ENCODE measurements at places on chromosomes 3 and 15. TPM values are rescaled to one million over a fixed set of nuclear protein-coding genes. Genes with fewer than 3 reads are reported as not detected.

CHDH gene
- 0.85 TPM for polyA plus RNA-seq

DNA sequence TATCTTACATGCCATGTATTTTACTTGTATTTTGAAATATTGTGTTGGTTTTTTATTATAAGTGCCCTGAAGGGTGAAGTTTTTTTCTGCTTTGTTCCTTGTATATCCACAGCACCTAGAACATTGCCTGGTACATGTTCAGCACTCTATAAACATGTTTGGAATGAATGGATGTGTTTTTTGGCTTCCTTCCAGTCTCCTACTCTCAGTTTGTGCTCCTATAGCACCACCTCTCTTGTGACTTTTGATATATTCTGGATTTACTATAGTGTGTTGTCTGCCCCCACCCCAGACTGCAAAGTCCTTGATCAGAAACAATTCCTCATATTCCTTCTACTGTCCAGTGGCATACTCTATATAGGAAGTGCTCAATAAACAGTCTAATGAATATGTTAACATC lies 60.6 kb downstream of the PLCL2 start:
- DNase-seq = no peak

GRCh38 chr15:83012076-83012426 lies 612 bp upstream of the C15orf40 start:
- no peak for DNase-seq

CRABP1 gene
- polyA plus RNA-seq = 2.7 TPM

GRCh38 chr3:52891164-52891563 lies 6.2 kb downstream of the STIMATE start:
- DNase-seq = no peak

DNA sequence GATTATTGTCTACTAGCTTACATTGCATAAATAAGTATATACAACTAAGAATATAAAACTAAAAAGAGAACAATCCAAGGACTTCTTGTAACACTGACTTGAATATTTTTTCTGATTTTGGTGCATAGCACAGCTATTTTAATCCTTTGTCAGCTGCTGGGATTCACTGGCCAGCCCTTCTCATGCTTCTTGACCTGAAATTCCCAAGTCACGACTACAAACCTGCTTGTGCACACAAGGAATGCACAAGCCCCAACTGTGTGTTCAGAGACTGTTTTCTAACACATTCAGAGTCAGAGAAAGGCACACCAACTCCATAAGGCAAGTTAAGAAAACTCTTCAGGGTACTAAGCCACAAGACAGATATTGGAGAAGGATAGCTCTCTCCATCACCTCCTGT lies 80.9 kb downstream of the TNIK start:
- DNase-seq = no peak

DNA sequence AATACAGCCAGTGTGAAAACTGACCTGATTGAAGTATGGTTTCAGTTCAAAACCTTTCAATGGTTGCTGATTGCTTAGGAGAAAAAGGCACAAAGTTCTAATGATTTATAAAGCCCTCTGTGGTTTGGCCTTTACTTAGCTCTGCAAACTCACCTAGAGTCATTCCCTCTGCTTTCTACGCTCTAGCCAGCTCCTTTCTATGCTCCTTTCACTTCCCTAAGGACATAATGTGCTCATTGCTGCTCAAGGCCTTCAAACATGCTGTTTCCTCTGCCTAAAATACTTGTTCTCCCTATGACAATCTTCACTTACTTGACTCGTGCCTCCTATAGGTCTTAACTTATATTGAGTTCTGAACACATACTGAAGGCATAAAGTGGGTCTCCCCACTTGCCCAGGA lies 19.0 kb downstream of the RPL39L start:
- no peak for DNase-seq

GRCh38 chr15:90001062-90001682 lies at the start of gene ZNF710:
Gene ZNF710 (plus strand): TSS chr15:90001324. CDS start chr15:90067138, 65,814 bp downstream.
- DNase-seq = peak; percentile 74

DNA sequence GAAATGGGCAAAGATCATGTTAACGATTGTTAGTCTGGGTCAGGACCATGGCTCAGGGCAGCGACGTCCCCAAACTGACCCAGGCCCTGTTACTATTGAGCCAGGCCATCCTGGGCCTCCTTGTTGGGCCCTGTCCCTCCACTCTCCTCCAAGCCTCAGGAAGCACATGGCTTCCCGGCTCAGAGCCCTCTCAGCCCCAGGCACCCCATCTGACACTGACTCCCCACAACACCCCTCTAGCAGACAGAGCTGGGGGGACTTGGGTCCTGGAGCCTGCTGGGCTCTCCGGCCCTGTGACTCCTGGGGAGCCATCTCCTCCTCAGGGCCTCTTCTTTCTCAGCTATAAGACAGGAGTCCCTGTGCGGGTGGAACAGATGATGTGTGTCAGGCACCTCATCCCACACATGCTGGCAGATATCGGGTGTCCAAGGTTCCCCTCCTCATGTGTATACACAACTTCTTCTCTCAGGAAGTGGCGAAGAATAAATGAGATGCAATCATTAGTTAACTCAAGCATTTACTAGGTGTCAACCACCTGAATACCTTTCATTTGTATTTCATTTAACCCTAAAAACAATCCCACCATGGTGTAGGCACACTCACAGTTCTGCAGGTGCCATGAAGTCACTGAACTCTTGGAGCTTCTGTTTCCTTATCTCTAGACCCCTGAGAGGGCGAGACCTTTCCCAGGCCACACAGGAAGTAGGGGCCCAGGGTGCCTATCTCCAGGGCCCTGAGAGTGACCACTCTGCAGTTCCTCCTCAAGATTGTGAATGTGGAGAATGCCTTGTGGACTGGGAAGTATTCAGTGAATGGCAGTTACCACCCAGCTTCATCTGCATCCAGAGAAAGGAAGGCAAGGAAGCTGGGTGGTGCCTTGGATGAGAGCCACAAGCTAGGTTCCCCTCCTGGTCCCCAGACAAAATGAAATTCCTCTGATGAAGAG lies 282.5 kb upstream of the TLE3 start:
- DNase-seq = no peak

DNA sequence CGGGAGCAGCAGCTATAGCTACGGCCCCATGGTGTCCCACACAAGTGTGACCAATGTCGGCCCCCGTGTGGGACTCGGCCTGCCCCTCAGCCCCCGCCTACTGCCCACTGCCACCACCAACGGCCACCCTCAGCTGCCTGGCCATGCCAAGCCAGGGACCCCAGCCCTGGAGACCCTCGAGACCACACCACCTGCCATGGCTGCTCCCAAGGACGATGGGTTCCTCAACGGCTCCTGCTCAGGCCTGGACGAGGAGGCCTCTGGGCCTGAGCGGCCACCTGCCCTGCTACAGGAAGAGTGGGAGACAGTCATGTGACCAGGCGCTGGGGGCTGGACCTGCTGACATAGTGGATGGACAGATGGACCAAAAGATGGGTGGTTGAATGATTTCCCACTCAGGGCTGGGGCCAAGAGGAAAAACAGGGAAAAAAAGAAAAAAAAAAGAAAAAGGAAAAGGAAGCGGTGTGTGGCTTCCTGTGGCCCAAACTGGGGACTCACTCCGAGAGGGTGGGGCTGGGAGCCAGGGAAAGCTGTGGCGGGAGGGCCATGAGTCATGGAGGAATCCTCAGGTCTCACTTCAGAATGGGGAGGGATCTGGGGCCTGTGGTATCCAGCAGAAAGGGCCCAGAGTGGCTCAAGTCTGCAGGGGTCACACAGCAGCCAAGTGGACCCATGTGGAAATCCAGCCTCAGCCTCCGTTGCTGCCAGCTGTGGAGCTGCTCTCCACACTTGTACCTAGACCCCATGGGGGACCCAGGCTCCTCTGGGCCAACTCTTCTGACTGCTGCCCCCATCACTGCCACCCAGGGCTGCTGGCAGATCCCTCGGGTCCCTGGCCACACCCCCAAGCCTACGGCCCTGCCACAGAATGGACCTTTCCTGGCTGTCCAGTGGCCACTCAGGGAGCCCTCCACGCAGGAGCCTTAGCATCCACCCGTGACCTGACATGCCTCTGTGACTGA lies 26.1 kb downstream of the PTH1R start:
- no peak for DNase-seq

DNA sequence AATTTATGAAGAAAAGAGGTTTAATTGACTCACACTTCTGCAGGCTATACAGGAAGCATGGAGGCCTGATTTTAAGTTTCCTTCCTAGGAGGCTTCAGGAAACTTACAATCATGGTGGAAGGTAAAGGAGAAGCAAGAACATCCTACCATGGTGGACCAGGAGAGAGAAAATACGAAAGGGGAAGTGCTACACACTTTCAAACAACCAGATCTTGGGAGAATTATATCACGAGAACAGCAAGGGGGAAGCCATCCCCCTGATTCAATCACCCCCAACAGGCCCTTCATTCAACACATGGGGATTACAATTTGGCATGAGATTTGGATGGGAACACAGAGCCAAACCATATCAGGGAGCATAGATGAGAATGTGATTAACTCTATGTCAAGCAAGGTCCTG lies 121.0 kb downstream of the MTHFS start:
- no peak for DNase-seq

GRCh38 chr15:96331945-96332636 lies 1.6 kb downstream of the NR2F2 start:
- DNase-seq = peak; percentile 40

DNA sequence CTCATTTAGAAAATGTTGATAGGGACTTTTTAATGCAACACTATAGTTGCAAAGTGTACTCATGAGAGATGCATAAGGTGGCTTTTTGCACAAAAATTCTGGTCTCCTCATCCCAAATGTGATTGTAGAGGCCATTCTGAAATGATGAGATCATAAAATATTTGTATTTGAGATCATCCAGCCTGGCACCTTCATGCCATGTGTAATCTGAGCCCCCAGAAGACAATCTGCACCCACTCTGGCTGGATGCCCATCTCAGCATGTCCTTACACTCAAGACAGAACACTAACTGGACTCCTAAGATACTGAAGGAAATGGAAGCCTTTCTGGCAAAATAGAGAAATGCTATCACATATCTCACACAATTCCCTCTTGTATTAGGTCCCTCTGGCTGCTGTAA lies 49.2 kb downstream of the SLC7A14 start:
- DNase-seq = no peak

DNA sequence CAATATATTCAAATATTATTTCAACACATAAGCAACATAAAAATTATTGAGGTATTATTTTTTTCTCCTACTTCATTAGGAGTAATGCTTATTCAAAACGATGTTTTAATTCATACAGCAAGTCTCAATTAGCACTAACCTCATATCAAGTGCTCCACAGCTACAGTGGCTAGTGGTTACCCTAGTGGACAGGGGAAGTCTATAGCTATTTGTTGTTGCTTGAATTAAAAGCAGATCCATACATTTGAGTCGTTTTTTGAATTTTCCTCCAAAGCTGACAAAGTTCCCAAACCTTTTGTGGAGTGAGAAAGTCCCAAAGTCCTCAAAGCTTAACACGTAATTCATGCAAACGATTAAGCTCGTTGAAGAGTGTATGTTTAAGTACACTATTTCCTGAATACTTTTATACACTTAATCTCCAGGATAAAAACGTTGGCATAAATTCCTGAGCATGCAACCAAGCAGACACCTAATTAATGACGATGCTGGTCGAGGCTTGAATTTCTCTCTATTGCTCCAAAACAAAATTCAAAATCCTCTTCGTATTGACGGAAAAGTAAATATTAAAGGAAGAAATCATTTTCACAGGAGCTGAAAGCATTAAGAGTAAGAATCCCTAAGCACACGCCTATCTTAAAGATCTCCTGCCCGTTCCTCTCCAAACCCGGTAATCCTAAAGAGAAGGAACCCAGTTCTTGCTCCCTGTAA lies 985 bp downstream of the VPS13C start:
- DNase-seq = no peak

DNA sequence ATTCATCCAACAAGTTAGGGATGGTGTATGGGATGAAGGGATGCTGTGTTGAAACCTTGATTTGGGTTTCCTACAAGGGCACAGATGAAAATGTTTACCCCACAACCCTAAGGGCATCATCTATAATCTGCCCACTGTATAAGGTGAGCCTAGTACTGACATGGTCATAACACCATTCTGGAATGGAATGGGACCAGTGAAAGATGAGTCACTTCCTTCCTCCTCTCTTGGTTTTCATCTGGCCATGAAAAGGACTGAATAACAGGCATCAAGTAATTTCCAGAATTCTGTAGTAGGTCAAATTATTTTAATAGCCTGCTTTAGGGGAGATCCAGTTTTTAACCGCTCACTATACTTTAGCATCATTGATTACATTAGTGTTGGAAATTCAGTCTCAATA lies 538.6 kb downstream of the NR2F2 start:
- no peak for DNase-seq

GRCh38 chr15:50190166-50190570 lies 8.2 kb downstream of the SLC27A2 start:
- no peak for DNase-seq

DNA sequence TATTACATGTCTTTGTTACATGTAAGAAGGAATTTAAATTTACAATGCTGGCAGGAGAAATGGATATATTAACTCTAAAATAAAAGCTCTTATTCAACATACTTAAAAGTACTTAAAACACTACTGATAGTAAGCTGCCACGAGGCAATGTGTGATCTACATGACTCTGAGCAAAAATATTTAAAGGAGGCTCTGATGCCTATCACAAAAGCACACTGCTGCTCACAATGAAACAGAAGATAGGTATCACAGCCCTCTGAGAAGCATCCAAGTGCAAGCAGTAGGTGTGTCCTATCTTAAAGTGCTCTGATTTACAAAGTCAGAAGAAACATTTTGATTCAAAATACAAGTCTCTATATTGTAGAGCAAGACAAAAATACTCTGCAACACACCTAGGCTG lies 371.2 kb upstream of the WNT5A start:
- DNase-seq = no peak

DNA sequence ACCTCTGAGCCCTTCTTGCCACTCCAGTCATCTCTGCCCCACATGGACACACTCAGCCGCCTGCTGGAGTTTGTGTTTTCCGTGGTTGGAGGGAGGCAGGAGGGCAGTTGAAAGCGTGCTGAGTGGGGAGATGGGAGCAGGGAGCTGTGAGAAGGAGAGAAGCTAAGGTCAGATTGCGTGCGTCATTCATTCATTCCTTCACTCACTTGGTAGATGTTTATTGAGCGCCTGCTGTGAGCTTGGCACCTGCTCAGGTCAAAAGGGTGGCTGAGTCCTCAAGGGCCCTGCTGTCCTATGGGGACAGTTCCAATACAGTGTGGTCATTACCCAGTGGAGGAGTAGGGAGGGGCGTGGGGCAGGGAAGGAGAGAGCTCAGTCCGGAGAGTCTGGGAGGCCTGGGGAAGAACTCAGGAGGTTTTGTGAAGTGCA lies 23.5 kb downstream of the LIMD1 start:
- DNase-seq = no peak

- DNase-seq = no peak
Observed at GRCh38 chr15:58083526-58083925, 18.0 kb upstream of the ALDH1A2 start.

KNL1 gene
- polyA plus RNA-seq = 0.15 TPM

DNA sequence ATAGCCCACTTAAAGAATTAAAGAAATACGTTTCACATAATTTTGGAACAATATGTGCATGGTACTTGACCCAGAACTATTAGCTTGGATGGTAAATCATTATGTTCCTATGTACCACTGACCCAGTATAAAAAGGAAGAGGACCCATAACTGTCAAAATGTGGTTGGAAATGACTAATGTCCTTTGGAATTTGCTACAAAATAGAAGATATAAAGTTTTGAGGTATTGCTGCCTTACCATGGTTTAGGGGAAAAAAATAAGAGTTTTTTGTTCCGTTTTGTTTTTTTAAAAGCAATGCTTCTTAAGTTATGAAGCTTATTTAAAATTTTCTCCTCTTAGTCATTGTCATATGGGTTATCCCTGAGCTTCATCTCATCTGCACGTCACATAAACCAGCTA lies 15.8 kb upstream of the TFDP2 start:
- no peak for DNase-seq

- DNase-seq = no peak
Observed at GRCh38 chr3:180335050-180335449, 266.9 kb upstream of the TTC14 start.

UBR1 gene
- polyA plus RNA-seq = 7.5 TPM
